ENCODE measurements at places on chromosomes 11 and 22. TPM values are rescaled to one million over a fixed set of nuclear protein-coding genes. Genes with fewer than 3 reads are reported as not detected.

Gene PLEKHB1
- not detected for total RNA-seq

Gene KLHL35
- total RNA-seq = 4.6 TPM

Gene C11orf42
- not detected for total RNA-seq

Gene NRXN2
- 8.4 TPM for total RNA-seq

Gene ADAMTS8
- under 0.01 TPM for total RNA-seq

Gene POLDIP3
- 30.2 TPM for total RNA-seq

Gene TMPRSS6
- not detected for total RNA-seq

Gene NEU3
- 8.2 TPM for total RNA-seq

Gene XKR3
- total RNA-seq = not detected

Gene FXYD6
- not detected for total RNA-seq

Gene PLAAT2
- not detected for total RNA-seq

Gene TIGD3
- total RNA-seq = not detected

Gene MRGPRE
- not detected for total RNA-seq

Gene WNT7B
- 5.2 TPM for total RNA-seq

Gene NPAS4
- total RNA-seq = not detected

Gene SPON1
- 0.66 TPM for total RNA-seq

Gene NNMT
- total RNA-seq = 711 TPM

Gene C11orf65
- 0.44 TPM for total RNA-seq

Gene GLB1L2
- not detected for total RNA-seq

Gene OR8D1
- total RNA-seq = not detected

Gene CDC42BPG
- 0.22 TPM for total RNA-seq

Gene HTR3B
- total RNA-seq = not detected

Gene MS4A6E
- not detected for total RNA-seq

Gene OSBP2
- 2.1 TPM for total RNA-seq

Gene LINC01488
- total RNA-seq = not detected

Gene PPFIA1
- 79.4 TPM for total RNA-seq

Gene MYBPC3
- not detected for total RNA-seq

Gene MPZL2
- total RNA-seq = not detected

Gene DMC1
- 4.3 TPM for total RNA-seq

Gene HEPN1
- not detected for total RNA-seq

Gene MMP1
- total RNA-seq = 1,229 TPM

Gene CST6
- total RNA-seq = not detected

Gene OR52N2
- not detected for total RNA-seq

Gene GLYATL1
- not detected for total RNA-seq

Gene MYRF
- 6.4 TPM for total RNA-seq

Gene OR10A2
- not detected for total RNA-seq

Gene OR52N4
- not detected for total RNA-seq

Gene TEX54
- total RNA-seq = not detected

Gene RTN4R
- 0.29 TPM for total RNA-seq

Gene PCF11
- total RNA-seq = 43.2 TPM

Gene GAL3ST1
- total RNA-seq = not detected

Gene SHISA8
- total RNA-seq = not detected

Gene JAML
- total RNA-seq = not detected

Gene CDC45
- 1.8 TPM for total RNA-seq

Gene NFAM1
- total RNA-seq = not detected

Gene VPREB1
- not detected for total RNA-seq

Gene MS4A12
- total RNA-seq = not detected

Gene PARVA
- 60.2 TPM for total RNA-seq

Gene ARHGAP8
- under 0.01 TPM for total RNA-seq

Gene RTL10
- 19.5 TPM for total RNA-seq

Gene SEZ6L
- total RNA-seq = not detected

Gene GAL
- total RNA-seq = 0.72 TPM

Gene FUT4
- 4.8 TPM for total RNA-seq

Gene GRM5
- under 0.01 TPM for total RNA-seq

Gene USP47
- total RNA-seq = 75.4 TPM

Gene ANKK1
- 0.44 TPM for total RNA-seq

Data from placental pericyte (primary cell).